Nephron progenitor cell (in vitro differentiated cells): ENCODE measurements at places on chromosomes 4 and X.
A peak's percentile ranks its signal among the peaks of the same experiment; 100 is the strongest.

DNA sequence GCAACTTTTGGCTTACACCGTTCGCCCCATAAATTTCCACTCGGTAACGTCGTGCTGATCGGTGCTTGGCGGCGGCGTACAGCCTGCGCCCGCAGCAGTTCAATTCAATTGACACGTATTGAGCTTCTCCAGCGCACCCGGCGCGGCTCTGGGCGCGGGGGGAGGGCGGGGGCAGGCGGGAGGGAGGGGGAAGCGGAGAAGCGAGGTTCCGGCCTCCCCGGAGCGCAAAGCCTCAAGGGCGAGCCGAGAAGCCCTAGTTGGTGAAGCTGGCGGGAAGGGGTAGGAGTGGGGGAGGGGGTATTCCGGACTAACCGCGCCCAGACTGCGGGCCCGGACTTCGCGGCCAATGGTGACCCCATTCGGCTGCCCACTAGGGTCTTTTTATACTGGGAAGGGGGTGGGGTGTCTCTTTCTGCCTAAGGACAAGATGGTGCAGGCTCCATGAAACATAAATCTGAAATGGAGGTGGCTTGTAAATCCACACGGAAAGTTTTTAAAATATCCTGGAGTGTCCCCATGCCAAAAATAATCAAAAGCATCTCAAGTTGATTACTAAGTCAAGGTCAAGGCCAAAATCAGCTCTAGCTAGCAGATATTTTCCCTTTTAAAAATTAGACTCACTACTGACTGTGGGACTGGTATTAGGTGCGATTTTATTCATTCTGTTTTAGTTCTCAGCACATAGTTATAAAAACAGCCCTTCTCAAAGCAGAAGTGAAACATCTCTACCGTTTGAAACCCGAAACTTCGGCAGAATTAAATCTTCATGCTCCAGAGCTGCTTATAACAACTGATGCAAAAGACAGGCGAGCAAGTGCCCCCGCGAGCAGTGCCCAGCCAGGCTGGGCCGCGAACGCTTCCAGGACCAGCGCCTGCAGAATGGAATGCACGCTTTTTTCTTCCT, 1.5 kb upstream of the BCOR start:
- H3K27me3 ChIP-seq = peaks cover 13% of the 10 kb centered on the region
- H3K4me3 ChIP-seq = peak overlapping the region; percentile 81

- no peak for DNase-seq
- H3K4me3 ChIP-seq = no peak overlapping the region
- no peaks in the 10 kb centered on the region for H3K4me1 ChIP-seq
- H3K36me3 ChIP-seq = peaks cover 33% of the 10 kb centered on the region
- peaks cover 2% of the 10 kb centered on the region for H3K27me3 ChIP-seq
Observed at GRCh38 chr4:76156635-76157034, 8.4 kb upstream of the NUP54 start.

GRCh38 chr4:125666635-125667034, 351.9 kb downstream of the FAT4 start:
- H3K4me3 ChIP-seq = no peak overlapping the region
- peaks cover 4% of the 10 kb centered on the region for H3K27me3 ChIP-seq
- DNase-seq = no peak
- no peak overlapping the region for H3K27ac ChIP-seq
- no peaks in the 10 kb centered on the region for H3K4me1 ChIP-seq
- H3K36me3 ChIP-seq = no peaks in the 10 kb centered on the region

DNA sequence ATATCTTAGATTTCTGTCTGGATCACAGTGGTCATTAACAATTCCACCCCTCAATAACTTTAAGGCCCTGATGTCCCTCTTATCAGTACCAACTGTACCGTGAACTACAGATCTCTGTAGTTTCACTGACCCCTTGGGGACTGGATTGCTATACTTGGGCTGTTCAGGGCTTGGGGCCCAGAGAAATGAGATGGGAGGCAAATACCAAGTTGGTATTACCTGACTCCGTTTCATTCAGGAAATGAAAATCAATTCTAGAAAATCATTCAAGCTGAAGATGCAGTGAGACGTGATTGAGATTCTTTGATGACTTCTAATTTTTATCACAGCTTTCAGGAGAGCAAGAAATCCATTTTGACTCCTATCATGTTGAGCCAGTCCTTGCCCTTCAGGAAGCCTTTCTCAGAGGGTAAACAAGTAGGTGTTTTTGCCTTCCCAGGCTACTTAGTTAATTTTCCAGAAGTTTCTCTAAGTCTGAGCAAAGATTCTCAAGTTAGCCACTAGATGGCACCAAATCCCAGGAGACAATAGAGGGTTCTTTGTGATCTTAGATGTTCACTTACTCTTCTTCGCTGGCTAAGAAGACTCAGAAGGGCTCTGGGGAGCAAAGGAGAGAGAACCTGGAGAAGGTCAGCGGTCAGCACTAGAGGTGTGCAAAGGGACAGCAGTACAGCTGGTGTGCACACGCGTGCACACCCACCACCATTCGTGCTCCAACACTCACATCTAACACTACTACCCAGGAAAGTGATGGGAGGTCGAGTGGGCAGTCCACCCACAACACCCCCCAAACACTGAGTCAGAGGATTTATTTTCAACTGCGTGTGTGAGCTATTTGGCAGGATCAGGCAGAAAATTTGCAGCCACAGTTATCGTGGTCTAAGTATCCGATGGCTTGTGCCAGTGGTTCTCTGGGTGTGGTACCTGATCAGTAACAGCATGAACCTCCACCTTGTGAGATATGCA, 7.4 kb downstream of the HNRNPH2 start:
- H3K4me3 ChIP-seq = no peak overlapping the region
- peak; percentile 23 for DNase-seq
- H3K36me3 ChIP-seq = peaks cover 19% of the 10 kb centered on the region
- no peaks in the 10 kb centered on the region for H3K27me3 ChIP-seq
- H3K4me1 ChIP-seq = peaks cover 45% of the 10 kb centered on the region

GRCh38 chr4:85932500-85933290, 427.2 kb downstream of the MAPK10 start:
- H3K36me3 ChIP-seq = peaks cover 9% of the 10 kb centered on the region
- peak overlapping the region; percentile 69 for H3K4me3 ChIP-seq
- H3K27me3 ChIP-seq = no peaks in the 10 kb centered on the region
- peak overlapping the region; percentile 99 for H3K27ac ChIP-seq
- DNase-seq = peak; percentile 28
- peaks cover 86% of the 10 kb centered on the region for H3K4me1 ChIP-seq

DNA sequence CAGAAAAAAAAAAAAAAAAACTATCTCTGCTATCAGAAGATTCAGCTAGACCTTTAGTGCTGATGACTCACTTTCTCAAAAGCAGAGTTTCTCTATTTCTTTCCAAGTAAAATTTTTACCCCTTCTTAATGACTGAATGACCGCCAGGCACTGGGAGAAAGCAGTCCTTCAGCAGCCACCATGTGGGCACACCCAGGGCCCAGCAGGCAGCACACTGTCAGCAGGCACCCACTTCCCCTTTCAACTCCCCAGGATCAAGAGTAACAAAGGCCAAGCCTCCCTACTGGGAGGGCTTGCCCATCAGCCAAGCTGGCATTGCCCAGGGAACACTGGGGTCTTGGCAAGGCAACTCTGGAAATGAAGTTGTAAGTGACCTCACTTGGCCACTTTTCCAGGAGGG, 201.9 kb upstream of the MAMLD1 start:
- H3K4me3 ChIP-seq = no peak overlapping the region
- no peaks in the 10 kb centered on the region for H3K4me1 ChIP-seq
- no peak for DNase-seq
- no peak overlapping the region for H3K27ac ChIP-seq

GRCh38 chr4:152771741-152772533, 7.6 kb downstream of the TIGD4 start:
- no peak for DNase-seq
- H3K36me3 ChIP-seq = peaks cover 13% of the 10 kb centered on the region
- peaks cover 6% of the 10 kb centered on the region for H3K4me1 ChIP-seq
- H3K27ac ChIP-seq = no peak overlapping the region
- H3K27me3 ChIP-seq = no peaks in the 10 kb centered on the region
- no peak overlapping the region for H3K4me3 ChIP-seq

DNA sequence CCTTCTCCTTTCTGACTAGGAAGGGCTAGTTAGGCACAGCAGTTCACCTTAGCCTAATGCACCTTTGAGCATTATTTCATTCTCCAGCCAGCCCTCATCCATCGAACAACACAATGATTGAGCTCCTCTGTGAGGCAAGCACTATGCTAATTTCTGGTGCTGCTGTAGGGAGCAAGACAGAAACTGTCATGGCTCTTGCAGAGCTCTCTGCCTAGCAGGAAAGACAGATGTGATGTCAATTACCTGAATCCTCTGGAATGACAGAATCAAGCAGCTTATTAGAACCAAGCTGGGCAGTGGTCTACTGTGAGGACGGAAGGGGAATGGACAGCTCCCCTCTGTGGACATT, 256.1 kb upstream of the NOCT start:
- H3K36me3 ChIP-seq = no peaks in the 10 kb centered on the region
- no peak for DNase-seq
- H3K27me3 ChIP-seq = no peaks in the 10 kb centered on the region
- H3K4me1 ChIP-seq = peaks cover 26% of the 10 kb centered on the region
- H3K27ac ChIP-seq = no peak overlapping the region

DNA sequence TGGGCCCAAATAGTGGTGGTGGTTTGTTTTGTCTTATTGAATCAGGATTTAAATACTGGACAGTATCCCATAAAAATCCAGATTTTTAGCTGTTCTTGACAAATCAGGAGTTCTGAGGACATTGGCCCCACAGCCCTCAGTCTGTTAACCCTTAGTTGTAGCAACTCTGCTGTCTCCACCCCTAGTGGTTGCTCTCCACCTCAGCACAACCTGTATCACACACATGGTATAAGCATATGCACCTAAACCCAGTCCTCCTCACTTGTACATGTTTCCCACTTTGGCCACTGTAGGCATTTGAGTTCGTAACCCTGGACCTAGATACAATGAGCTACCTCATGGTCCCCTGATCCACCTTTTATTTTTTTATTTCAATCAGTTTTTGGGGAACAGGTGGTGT, 75.9 kb downstream of the MRPL1 start:
- H3K4me3 ChIP-seq = no peak overlapping the region
- H3K36me3 ChIP-seq = peaks cover 74% of the 10 kb centered on the region
- no peaks in the 10 kb centered on the region for H3K27me3 ChIP-seq
- no peak for DNase-seq
- no peaks in the 10 kb centered on the region for H3K4me1 ChIP-seq
